H9 (cell line): ENCODE measurements at places on chromosomes 5 and 9. TPM values are rescaled to one million over a fixed set of nuclear protein-coding genes. Genes with fewer than 3 reads are reported as not detected.
A peak's percentile ranks its signal among the peaks of the same experiment; 100 is the strongest.

GRCh38 chr9:92807757-92808725 lies 43.4 kb upstream of the BICD2 start:
- no peaks in the 10 kb centered on the region for H3K36me3 ChIP-seq
- peaks cover 32% of the 10 kb centered on the region; the same call in 1 of the 2 replicates for H3K27me3 ChIP-seq
- DNase-seq, result peak; percentile 51
- peak overlapping the region; percentile 87 for H3K4me3 ChIP-seq
- no peak overlapping the region for H3K27ac ChIP-seq

S100Z gene
- not detected in 2 replicates for total RNA-seq

DNA sequence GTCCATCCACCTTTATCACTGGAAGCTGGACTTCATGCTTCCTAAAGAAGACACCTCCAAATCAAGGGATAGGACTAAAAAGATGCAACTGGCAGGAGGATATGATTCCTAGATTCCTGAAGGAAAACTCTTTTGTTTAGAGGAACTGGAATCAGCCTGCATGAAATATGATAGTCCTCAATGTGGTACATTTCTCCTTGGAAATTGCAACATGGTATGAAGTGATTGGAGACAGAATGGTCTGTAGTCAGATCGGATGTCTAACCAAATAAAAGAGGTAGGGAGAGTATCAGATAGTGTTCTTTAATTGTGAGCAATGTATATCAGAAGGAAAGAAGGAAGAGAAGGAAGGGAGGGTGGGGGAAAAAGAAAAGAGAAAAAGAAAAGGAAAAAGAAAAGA lies 116.1 kb upstream of the FSTL4 start:
- no peak for DNase-seq
- H3K27ac ChIP-seq, result no peak overlapping the region
- H3K4me3 ChIP-seq, result no peak overlapping the region
- H3K4me1 ChIP-seq, result no peaks in the 10 kb centered on the region

DNLZ gene
- total RNA-seq, result 22.3 and 24.8 TPM in 2 replicates

DNA sequence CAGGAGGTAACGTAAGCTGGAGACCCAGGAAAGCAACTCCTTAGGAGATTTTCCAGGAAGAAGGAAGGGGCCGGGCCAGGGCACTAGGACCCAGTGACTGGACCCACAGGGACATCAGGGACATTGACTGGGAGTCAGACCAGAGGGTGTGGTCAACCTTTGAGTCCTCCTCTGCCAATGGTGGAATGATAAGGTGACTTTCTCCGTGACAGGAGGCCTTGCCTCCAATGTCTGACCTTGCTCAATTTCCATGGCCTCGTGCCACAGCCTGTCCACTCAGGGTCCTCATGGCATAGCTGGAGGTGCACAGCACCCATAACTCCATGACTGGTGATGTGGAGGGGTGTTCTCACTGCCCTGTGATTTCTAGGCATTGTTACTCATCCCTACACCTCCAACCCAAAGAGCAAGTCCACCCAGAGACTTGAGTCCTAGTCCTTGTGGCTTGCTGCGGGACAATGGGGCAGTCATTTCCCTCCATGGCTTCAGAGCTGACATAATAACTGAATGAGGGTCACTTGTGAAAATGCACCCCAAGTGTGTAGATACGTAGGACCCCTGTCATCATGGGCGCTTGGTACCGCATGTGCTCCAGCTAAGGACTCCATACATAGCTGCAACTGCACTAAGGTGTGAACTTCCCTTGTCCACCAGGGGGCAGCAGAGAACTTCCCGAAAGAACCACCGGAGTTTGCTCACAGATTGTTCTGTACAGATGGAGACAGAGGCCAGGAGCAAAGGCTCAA lies 4.1 kb upstream of the AMBP start:
- no peak overlapping the region for H3K27ac ChIP-seq
- H3K4me1 ChIP-seq, result no peaks in the 10 kb centered on the region
- H3K4me3 ChIP-seq, result no peak overlapping the region
- no peaks in the 10 kb centered on the region for H3K36me3 ChIP-seq
- no peaks in the 10 kb centered on the region for H3K27me3 ChIP-seq

DNA sequence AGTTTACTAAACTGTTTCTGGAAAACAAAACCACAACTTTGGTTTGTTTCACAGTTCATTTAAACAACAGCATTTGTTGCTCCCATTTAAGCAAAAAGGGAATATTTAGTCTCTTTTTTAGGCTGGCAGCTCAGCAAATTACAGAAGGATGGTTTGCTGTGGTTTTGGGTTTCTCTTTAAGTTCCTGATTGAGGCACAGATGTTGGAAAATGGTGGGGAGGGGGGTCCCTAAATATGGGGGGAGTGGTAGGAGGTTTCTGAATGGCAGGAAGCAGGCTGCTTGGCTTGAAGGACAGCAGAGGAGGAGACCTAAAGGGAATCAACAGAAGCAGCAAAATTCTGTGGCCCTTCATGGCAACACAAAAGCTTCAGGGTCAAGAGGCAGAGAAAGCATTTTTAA lies 263.4 kb downstream of the ZSWIM6 start:
- no peaks in the 10 kb centered on the region; the same call in 2 of the 3 replicates for H3K36me3 ChIP-seq
- H3K4me1 ChIP-seq, result no peaks in the 10 kb centered on the region; the same call in 1 of the 2 replicates
- no peak for DNase-seq
- H3K27ac ChIP-seq, result no peak overlapping the region

- no peaks in the 10 kb centered on the region for H3K4me1 ChIP-seq
- no peaks in the 10 kb centered on the region for H3K27me3 ChIP-seq
- H3K4me3 ChIP-seq, result no peak overlapping the region
Measured at GRCh38 chr5:167104351-167104750, 1187.1 kb upstream of the WWC1 start.

MORN5 gene
- total RNA-seq, result not detected in 2 replicates

SOX30 gene
- total RNA-seq, result 0.13 TPM in 1 of 2 replicates, not detected in the other

DNA sequence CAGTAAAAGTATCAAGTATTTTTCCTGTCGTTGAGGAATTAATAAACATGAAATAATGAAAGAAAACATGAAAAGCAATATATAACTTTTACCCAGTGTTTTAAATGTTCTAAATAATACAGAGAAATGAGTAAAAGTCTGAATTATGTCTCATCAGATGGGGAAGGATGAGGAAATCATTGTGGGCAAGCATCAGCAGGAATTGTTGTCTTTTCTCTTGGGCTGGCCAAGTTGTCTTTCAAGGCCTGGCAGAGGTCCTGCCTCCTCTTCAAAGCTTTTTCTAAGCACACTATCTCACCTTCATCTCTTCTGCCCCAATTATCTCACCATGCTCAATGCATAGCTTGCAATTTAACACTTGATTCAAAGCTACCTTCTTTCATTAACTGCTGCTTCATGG lies 41.9 kb downstream of the MOCS2 start:
- H3K36me3 ChIP-seq, result no peaks in the 10 kb centered on the region
- no peak overlapping the region for H3K27ac ChIP-seq
- H3K4me3 ChIP-seq, result no peak overlapping the region
- no peaks in the 10 kb centered on the region for H3K27me3 ChIP-seq

TNFSF15 gene
- not detected in 2 replicates for total RNA-seq

NOXA1 gene
- total RNA-seq, result 1.8 and 2.0 TPM in 2 replicates

DNA sequence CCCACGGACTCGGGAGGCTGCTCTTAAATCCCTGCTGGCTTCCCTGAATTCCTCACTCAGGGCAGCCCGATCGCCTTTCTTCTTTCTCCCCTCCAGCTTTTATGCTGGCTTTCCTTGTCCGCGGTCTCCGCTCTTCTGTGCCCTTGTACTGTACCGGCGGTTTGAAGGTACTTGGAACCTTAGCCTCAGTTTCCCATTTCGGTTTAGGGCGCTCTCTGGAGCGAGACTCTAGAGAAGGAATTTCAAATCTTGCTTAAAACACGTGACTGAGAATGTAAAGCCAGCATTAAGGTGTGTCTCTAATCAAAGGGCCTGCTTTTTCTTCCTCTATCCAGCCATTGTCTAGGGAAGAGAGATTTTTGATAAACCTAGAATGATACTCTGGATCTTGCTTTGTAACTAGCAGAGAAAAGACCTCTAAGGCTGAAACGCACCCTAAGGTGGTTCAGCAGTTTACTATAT lies 650 bp downstream of the GPR107 start:
- peaks cover 7% of the 10 kb centered on the region for H3K36me3 ChIP-seq
- DNase-seq, result no peak
- H3K4me1 ChIP-seq, result no peaks in the 10 kb centered on the region; the same call in 1 of the 2 replicates
- no peaks in the 10 kb centered on the region for H3K27me3 ChIP-seq
- H3K27ac ChIP-seq, result no peak overlapping the region
- H3K4me3 ChIP-seq, result peak overlapping the region; percentile 91

GRCh38 chr5:137731176-137731575 lies 4.7 kb downstream of the KLHL3 start:
- H3K4me1 ChIP-seq, result peaks cover 8% of the 10 kb centered on the region; the same call in 1 of the 2 replicates
- DNase-seq, result no peak
- no peaks in the 10 kb centered on the region for H3K36me3 ChIP-seq
- no peak overlapping the region for H3K4me3 ChIP-seq
- H3K27ac ChIP-seq, result no peak overlapping the region

- no peaks in the 10 kb centered on the region for H3K27me3 ChIP-seq
- H3K27ac ChIP-seq, result no peak overlapping the region
- no peak overlapping the region for H3K4me3 ChIP-seq
- DNase-seq, result no peak
- peaks cover 55% of the 10 kb centered on the region for H3K36me3 ChIP-seq
Measured at GRCh38 chr9:137787786-137788505, 89.6 kb upstream of the CACNA1B start.

DNA sequence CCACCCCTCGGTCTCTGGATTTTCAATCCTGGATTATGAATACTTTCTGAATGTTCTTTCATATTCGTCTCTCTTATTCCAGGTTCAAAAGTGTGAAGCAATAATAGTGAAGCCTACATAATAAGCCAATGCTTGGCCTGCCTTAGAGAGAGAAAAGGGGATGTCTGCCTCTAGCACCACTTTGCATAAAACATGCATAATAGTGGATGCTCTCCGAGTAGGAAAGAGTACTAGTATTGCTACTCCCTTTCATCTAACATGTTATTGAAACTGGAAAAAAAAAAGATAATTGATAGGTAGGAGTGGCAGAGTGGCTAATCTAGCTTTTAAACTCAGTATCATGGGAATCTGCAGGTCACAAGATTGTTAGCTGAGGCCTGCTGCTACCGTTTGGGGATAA lies 158.1 kb downstream of the SPATA31D1 start:
- H3K27ac ChIP-seq, result no peak overlapping the region
- H3K4me3 ChIP-seq, result no peak overlapping the region
- no peaks in the 10 kb centered on the region for H3K4me1 ChIP-seq
- no peak for DNase-seq

DNA sequence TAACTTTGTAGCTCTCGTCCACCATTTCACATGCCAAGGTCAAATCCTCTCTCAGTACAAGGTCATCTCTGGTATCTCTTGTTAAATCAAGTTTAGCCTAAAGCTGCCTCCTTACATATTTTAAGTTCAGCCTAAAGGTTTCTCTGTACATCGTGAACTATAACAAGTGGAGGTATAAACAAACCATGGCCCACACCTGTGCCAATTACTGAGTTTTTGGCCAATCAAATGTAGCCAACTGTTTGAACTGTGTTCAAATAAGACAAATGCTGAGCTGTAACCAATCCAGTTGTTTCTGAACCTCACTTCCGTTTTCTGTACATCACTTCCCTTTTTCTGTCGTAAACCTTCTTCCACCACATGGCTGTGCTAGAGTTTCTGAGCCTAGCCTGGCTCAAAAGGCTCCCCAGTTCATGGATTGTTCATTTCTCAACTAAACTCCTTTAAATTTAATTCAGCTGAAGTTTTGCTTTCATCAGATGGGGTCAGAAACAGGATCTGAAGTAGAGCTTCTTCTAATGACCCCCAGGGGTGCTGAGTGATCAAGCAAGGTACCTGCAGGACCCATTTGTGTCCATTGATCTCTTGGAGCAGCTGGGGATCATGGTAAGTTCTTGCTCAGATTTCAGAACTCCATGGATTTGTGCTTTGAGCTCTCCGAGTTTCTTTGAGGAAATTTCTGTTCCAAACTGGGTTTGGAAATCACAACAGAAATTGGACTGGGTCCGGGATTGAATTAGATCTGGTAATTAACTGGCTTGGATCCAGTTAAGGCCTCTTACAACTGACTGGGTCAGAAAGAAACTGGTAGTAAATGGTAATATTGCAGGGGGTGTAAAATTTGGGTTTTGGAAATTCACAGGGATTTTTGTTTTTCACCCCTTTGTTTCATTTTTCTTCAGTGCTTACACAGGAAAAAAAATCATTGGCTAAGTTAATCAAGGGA lies 11.0 kb upstream of the NANS start:
- H3K27ac ChIP-seq, result no peak overlapping the region
- H3K27me3 ChIP-seq, result no peaks in the 10 kb centered on the region
- H3K36me3 ChIP-seq, result no peaks in the 10 kb centered on the region
- H3K4me3 ChIP-seq, result no peak overlapping the region

DNA sequence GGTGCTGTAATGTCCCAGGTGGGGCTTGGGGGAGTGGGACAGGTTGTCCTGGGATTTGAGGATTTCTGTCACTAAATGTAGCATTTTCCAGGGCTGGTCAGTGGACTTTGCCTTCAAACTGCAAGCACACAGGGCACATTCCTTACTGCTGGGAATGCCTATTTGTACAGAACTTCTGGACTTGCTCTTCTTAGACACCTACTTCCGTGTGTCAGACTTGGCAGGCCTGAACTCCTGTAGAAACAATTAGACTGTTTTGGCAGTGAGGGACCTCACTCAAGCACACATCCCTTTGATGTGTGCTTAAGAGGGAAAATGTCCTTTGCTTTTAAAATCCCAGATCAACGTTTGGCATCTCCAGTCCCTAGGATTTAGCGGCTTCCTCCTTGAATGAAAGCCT lies 192.2 kb downstream of the PAPPA start:
- no peak overlapping the region for H3K27ac ChIP-seq
- no peaks in the 10 kb centered on the region for H3K36me3 ChIP-seq
- peaks cover 3% of the 10 kb centered on the region; the same call in 1 of the 2 replicates for H3K4me1 ChIP-seq
- no peak overlapping the region for H3K4me3 ChIP-seq
- H3K27me3 ChIP-seq, result peaks cover 3% of the 10 kb centered on the region; the same call in 1 of the 2 replicates

CCDC171 gene
- 2.4 TPM in 2 replicates for total RNA-seq

OR1Q1 gene
- not detected in 2 replicates for total RNA-seq
